A549 treated with GW870086 at 1 μM for 4 hours (cell line): ENCODE measurements at places on chromosomes 12 and 14. TPM values are rescaled to one million over a fixed set of nuclear protein-coding genes. Genes with fewer than 3 reads are reported as not detected.

LTBP2 gene
- total RNA-seq = 9.7 to 13.1 TPM (median 11.0 TPM) in 5 replicates

KRT80 gene
- total RNA-seq = 30.3 to 43.4 TPM (median 36.8 TPM) in 5 replicates

BEGAIN gene
- total RNA-seq = 5.4 to 8.0 TPM (median 7.1 TPM) in 5 replicates

FOXG1 gene
- total RNA-seq = 0.10 to 0.19 TPM (median 0.14 TPM) in 5 replicates

PTPN6 gene
- 8.6 to 14.0 TPM (median 11.0 TPM) in 5 replicates for total RNA-seq

NUAK1 gene
- 6.5 to 8.1 TPM (median 7.2 TPM) in 5 replicates for total RNA-seq

ENDOU gene
- not detected in 5 replicates for total RNA-seq

TXNDC16 gene
- 0.67 to 1.5 TPM (median 1.1 TPM) in 5 replicates for total RNA-seq

OTOGL gene
- total RNA-seq = not detected in 5 replicates

KITLG gene
- total RNA-seq = 10.4 to 14.8 TPM (median 13.4 TPM) in 5 replicates

GTF2A1 gene
- total RNA-seq = 8.9 to 15.4 TPM (median 13.7 TPM) in 5 replicates

PTPRQ gene
- 0.01 to 0.02 TPM in 2 of 5 replicates, not detected in the others for total RNA-seq

BATF gene
- total RNA-seq = not detected in 5 replicates

SLC2A13 gene
- 2.7 to 3.7 TPM (median 3.1 TPM) in 5 replicates for total RNA-seq

NPAS3 gene
- total RNA-seq = not detected in 5 replicates

TSPAN11 gene
- 0.09 to 0.20 TPM (median 0.16 TPM) in 5 replicates for total RNA-seq

CMAS gene
- 43.7 to 49.8 TPM (median 47.5 TPM) in 5 replicates for total RNA-seq

IGFBP6 gene
- total RNA-seq = 155 to 267 TPM (median 231 TPM) in 5 replicates

FOXA1 gene
- total RNA-seq = 5.8 to 9.1 TPM (median 8.0 TPM) in 5 replicates

ZBTB42 gene
- total RNA-seq = 2.1 to 3.2 TPM (median 3.0 TPM) in 5 replicates

SLC17A8 gene
- total RNA-seq = 0.03 TPM in 1 of 5 replicates, not detected in the others

TBX3 gene
- total RNA-seq = 30.1 to 40.3 TPM (median 37.4 TPM) in 5 replicates

DBX2 gene
- not detected in 5 replicates for total RNA-seq

COX8C gene
- not detected in 5 replicates for total RNA-seq

L3HYPDH gene
- 39.9 to 45.1 TPM (median 43.9 TPM) in 5 replicates for total RNA-seq

RTL1 gene
- total RNA-seq = 0.19 to 0.30 TPM (median 0.24 TPM) in 5 replicates

LHX5 gene
- 0.03 to 0.08 TPM (median 0.07 TPM) in 3 of 5 replicates, not detected in the others for total RNA-seq

SLCO1B1 gene
- total RNA-seq = 0.19 to 0.46 TPM (median 0.29 TPM) in 5 replicates

DNAI7 gene
- total RNA-seq = 0.18 to 0.33 TPM (median 0.23 TPM) in 4 of 5 replicates, not detected in the other

SRRM4 gene
- total RNA-seq = not detected in 5 replicates
